ENCODE measurements at places on chromosomes 16 and 17.

DNA sequence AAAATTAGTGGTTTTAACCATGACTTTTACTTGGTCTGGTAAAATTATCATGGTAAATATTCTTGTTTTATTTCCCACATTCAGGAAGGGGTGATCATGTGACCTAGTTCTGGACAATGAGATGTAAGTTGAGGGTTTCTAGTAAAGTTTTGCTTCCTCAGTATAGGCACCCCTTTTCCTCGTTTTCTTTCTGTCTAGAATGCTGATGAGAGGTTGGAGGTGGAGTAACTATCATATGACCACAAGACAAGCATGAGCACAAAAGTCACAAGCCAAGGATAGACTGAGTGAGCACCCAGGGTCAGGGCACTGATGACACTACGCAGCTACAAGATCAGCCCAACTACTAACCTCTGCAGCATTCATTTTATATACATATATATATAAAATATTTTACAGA lies 53.9 kb downstream of the MYO1D start:
- DNase-seq: no peak

DNA sequence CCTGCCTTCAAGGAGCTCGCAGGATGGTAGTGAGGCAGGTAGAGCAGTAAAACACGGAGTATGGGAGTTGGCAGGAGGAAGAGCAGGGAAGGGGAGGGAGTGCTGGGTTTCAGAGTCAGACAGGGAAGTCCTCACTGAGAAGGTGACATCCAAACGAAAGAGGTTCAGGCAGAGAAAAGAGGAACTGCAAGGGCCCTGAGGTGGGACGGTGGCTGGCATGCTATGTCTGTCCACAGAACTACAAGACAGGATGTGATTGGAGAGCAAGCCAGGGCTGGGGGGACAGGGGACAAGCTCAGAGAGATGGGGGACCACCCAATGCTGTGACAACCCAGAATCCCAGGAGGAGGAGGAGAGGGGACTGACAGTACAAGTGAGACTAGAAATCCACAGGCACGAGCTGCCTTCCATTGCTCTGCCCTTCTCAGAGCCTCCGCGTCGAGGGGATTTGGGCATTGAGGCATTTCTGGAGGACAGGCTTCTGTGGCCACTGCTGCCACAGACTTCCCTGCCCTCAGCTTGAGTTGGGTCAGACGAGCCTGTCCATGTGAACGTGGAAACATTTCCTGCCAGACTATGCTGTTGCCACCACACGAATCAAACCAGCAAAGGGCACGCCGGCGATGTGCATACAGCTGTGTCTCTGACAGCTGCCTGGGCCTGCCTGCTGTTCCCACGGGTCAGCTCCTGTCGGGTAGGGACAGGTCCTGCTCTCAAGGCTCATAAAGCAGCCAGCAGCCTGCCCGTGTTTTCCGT lies 100.1 kb downstream of the RAB11FIP4 start:
- no peak for DNase-seq

- no peak for DNase-seq
These were observed 212.2 kb downstream of the SEC14L1 start for GRCh38 chr17:77352996-77353395.

- DNase-seq: no peak
These were observed 22.0 kb downstream of the STX8 start for GRCh38 chr17:9553596-9553995.

DNA sequence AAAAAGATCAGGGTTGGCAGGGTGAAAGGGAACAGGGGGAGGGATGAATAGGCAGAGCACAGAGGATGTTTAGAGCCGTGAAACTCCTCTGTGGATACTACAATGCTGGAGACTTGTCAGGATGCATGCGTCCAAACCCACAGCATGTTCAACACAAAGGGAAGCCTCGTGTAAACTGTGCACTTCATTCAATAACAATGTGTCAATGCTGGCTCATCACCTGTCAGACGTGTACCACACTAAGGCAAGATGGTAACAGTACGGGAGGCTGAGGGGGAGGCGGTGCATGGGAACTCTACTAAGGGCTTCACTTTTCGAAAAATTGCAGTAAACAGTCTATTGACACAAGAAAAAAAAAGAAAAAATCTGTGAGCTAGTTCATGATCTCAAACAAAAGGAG lies 63.7 kb downstream of the C16orf95 start:
- no peak for DNase-seq

GRCh38 chr16:65120831-65121721 lies 787 bp downstream of the CDH11 start:
- no peak for DNase-seq

DNA sequence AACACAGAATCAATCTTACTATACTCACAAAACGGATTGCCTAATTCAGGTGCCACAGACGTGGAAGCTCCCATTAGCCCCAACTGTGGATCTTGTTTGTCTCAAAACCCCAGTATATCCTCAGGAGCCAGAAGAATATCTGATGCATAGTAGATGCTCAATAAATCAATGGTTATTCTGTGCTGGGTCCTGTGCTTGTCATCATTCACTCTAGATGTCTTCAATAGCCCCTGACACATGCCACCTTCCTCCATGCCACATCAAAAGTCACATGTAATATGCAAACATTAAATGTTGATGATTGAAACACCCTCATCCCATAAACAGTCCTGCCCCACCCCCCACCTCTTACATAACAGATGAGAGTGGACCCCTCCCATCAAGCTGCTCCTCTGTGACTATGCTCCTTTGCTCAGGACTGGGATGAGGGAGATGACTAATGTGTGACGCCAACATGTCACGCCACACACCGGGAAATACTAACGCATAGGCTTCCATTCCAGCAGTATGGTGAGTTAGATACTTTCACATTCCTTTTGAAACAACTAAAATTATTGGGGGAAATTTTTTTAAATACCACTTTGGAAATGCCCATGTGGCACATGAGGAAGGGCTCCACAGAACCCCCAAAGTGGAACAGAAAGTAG lies 267.6 kb upstream of the SDK2 start:
- no peak for DNase-seq

DNA sequence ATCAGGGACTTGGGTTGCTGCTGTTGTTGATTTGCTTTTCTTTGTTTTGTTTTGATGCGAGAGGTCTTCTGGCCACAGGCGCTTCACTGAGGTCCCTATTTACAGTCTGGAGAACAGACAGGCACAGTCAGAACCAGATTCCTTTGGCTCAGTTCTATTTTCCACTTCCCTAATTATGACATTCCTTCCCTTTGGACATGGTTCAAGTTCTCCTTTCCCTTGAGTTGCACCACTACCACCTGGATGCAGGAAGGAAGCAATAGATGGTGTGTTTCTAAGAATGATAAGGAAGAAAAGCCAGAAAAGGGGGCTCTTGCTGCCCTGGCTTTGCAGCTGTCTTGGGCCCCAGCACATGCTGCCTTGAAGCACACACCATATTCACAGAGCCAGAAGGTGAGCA lies 160.6 kb downstream of the MAF start:
- no peak for DNase-seq

GRCh38 chr16:28313587-28313986 lies 21.3 kb downstream of the SBK1 start:
- no peak for DNase-seq

GRCh38 chr17:1003972-1004768 lies 7.2 kb downstream of the TIMM22 start:
- no peak for DNase-seq

DNA sequence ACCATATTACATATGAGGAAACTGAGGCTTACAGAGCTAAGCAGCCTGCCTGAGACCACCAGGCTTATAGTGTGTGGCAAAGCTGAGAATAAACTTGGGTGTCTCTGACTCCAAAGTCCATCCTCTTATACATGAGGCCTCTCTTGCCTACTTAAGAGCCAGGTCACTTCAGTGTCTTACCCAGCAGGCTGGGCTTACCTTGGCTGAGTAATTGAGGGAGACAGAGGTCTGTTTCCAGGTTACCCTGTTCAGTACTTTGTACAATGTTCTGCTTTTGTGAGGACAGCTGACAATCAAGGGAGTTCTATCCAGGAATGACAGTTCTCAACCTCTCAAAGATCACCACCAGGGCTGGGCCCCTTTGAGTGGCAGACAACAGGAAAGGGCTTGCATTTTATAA lies 14.4 kb downstream of the NDUFAB1 start:
- DNase-seq: no peak

- DNase-seq: no peak
These were observed 17.7 kb downstream of the KNOP1 start for GRCh38 chr16:19700319-19700781.

- DNase-seq: no peak
These were observed at the start of gene HS3ST4 for GRCh38 chr16:25691519-25692091. TSS of gene HS3ST4 (plus strand) at chr16:25691959.

DNA sequence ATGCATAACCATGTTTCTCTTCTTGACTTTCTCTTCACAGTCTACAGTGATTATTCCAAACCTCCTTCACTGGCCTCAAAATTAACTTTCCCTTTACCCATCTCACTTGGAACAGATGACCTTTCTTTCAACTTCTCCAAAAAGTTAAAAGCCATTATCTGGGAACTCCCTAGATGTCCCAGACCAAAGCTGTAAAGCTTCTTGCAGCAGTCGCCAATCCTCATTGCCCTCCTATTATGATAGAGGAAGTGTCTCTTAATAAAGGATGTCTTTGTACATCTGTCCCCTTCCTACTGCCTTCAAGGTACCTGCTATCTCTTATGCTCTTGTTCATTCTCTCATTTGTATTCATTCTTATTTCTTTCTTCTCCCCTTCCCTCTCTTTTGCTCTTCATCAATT lies 127.5 kb downstream of the MRTFB start:
- DNase-seq: no peak

- DNase-seq: no peak
These were observed 889 bp downstream of the MBTD1 start for GRCh38 chr17:51258756-51259563.

- no peak for DNase-seq
These were observed 385 bp downstream of the CFAP119 start for GRCh38 chr16:30761427-30761927.

DNA sequence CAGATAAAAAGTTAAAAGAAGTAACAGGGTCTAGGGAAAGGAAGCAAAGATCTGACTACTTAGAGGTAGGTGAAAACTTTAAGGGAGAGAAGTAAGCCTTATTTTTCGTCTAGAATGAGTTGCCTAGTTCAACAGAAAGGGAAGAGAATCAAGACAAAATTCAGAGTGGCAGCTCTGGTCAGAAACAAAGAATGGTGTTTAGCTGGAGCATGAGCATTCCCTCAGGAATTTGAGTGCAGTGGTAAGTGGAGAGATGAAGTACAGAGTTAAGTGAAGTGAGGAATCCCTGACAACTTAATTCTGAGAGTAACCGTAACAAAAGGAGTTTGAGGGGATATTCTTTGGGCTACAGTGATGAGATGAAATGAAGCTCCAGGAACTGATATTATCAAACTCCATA lies 11.5 kb downstream of the SMG6 start:
- no peak for DNase-seq

DNA sequence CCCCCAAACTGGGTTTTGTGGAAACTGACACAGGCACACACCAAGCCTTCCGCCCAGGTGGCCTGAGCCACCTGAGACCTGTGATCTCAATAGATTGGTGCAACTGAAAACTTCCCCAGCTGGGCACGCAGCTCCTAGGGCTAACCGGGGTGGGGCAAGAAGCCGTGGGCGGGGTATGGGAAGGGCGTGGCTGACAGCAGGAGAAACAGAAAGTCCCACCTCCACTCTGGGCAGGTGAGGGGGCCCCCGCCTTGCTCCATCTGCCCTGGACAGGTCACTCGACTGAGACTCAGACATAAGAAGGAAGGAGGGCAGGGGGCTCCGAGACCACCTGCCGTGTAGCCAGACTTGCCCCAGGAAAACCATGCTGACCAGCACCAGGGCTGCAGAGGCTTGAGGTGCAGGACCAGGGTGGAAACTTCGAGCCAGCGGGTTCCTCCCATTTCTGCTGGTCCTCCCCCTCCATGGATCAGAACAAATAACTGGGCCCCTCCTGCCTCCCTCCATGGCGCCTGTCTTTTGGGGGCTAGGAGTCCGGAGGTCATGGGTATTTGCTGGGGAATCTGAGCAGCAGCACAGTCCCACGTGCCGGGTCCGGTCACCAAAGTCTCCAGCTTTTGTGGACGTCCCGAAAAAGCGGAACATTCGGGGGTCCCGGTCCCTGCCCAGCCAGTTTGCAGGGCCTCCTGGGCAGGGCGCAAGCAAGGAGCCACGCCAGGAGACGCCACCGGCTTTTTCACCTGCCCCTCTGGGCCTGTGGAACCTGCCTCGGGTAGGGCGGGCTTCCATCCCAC lies 1.3 kb downstream of the TIMP2 start:
- DNase-seq: peak; percentile 48

GRCh38 chr17:21072745-21073197 lies 30.0 kb upstream of the USP22 start:
- DNase-seq: no peak

DNA sequence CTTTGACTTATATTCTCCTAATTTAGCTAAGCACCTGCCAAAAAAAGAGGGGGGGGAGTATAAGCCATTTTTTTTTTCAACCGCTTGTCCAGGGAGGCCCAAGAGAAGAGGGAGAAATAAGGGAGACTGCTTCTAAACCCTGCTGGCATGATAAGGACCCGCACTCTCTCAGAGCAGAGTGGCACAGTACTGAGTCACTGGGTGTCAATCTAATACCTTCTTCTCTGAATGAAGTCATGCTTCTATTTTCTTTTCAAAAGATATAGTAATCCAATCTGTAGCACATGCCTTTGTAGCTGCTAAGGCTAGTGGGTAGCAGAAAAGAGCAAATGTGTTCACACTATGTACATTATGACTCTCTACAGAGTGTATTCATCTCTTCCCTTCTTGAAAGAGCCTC lies 34.9 kb upstream of the CACNG3 start:
- no peak for DNase-seq

DNA sequence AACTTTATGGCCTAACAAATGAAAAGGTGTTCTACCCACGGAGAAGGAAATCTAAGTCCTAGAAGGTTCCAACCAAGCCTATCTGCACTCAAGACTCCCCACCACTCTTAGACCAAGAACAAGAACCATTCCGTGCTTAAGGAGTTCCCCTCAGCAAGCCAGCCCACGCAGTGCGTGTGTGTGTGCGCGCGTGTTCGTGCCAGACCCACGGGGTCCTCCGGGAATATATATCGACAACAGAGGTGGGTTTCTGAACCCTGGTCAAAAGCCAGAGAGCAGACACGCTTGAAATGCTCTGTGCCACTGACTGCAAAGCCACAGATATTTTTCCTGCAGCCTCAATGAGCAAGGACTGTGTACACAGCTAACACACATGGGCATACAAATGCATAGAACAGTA lies 70.7 kb downstream of the SLC39A11 start:
- DNase-seq: no peak

DNA sequence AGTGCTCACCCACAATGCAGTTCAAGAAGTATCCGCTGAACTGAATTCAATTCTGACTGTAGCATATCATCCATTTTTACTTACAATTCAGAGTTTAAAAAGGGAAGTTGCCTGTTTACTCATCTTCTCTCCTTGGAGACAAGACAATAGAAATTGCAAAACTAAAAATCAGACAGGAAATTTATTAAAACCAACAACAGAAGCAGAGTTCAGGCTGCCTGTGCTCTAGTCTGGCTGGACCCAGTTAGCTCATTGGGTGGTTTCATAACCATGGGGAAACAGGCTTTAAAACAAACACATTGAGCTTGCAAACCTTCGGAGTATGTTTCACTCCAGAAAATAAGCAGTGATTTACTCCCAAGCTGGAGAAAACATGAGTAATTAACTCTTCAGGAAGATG lies 321.4 kb downstream of the GRIN2A start:
- DNase-seq: no peak
